ENCODE measurements at places on chromosomes 16 and 17. TPM values are rescaled to one million over a fixed set of nuclear protein-coding genes. Genes with fewer than 3 reads are reported as not detected.

The CCL14 gene
- not detected for total RNA-seq

The ZG16 gene
- not detected for total RNA-seq

The ITGAX gene
- total RNA-seq, result 0.86 TPM

The OTOP2 gene
- not detected for total RNA-seq

The ITGB3 gene
- total RNA-seq, result 4.4 TPM

The SPATA22 gene
- total RNA-seq, result 0.71 TPM

Measured in myometrial cell (primary cell).